ENCODE measurements at places on chromosomes 3 and 15.

- no peak for DNase-seq
These were observed 94.7 kb downstream of the TNIK start for GRCh38 chr3:171365489-171365888.

GRCh38 chr15:39582286-39582976 is 1.6 kb downstream of the THBS1 start:
- no peak for DNase-seq

- peak; percentile 59 for DNase-seq
These were observed 65.6 kb downstream of the NIPA2 start for GRCh38 chr15:22903961-22904534.

GRCh38 chr3:86737517-86737916 is 253.4 kb downstream of the VGLL3 start:
- DNase-seq = no peak

DNA sequence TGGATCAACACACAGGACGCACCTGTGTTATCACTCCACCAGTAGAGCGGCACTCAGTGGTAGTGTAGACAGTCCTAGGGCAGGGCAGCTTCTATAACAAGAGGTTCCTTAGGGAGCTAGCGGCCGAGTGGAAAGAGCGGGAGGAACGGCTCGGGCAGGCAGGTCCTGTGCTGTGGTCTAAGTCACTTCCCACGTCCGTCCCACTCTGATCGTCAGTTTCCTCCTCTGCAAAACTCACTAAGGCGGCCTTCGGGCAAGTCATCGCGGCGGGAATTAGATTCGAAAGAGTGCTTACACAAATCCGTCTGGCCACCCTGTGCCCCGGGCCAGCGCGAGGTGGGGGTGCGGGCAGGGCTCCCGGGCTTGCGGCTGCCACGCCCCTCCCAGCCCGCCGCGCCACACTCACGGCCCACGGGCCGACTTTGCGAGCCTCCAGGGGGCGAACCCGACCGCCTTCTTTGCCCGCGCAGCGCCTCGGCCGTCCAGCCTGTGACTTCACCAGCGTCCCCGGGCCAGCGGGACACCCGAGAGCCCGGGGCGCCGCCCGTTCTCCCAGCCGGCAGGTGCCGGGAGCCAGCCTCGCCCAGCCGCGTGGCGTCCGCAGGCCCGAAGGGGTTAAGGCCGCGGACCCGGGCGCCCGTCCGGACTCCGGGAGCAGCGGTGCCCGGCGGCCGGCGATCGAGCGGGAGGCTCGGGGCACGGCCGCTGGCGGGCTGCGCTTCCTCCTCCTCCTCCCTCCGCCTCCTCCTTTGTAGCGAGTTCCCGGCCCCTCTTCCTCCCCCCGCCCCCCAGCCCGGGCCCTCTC is 416 bp upstream of the CORO2B start:
- no peak for DNase-seq

DNA sequence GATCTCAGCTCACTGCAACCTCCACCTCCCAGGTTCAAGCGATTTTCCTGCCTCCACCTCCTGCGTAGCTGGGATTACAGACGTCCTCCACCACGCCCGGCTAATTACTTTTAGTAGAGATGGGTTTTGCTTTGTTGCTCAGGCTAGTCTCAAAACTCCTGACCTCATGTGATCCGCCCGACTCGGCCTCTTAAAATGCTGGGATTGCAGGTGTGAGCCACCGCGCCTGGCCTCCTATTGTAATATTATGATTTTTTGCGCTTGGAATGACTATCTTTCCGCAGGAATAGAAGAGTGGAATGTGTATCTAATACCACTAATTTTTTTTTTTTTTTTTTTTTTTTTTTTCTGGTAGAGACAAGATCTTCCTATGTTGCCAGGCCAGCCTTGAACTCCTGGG is 1.8 kb downstream of the ARL8B start:
- DNase-seq = no peak

DNA sequence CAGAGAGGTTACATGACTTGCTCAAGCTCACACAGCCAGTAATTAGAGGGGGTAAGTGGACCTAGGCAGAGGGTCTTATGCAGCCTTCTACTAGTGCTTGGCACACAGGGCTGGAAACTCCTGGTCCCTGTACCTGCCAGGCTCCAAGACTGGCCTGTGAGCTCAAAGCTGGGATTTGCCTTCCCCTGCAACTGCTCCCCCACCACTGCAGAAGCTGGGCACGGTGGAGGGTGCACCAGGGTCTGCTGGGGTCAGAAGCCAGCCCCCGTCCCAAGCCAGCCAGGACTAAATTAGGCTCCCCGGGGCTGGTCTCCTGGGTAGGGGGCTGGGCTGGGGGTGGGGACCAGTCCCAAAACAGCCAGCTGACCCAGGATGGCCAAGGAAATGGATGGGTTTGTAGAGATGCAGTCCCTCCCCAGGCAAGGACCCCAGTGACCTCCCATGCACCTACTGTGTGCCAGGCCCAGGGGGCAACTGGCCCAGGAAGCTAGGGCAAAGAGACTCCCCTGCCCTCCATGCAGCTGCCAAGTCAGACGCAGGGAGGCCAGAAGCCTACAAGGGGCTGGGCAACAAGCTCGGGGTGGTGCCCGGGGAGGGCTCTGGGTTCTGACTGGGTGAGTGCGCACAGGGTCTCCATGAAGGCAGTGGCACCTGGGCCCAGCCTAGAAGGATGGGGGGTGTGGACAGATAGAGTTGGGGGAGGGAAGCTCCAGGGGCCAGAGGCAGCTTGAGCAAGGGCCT is 51.8 kb upstream of the LINGO1 start:
- no peak for DNase-seq

DNA sequence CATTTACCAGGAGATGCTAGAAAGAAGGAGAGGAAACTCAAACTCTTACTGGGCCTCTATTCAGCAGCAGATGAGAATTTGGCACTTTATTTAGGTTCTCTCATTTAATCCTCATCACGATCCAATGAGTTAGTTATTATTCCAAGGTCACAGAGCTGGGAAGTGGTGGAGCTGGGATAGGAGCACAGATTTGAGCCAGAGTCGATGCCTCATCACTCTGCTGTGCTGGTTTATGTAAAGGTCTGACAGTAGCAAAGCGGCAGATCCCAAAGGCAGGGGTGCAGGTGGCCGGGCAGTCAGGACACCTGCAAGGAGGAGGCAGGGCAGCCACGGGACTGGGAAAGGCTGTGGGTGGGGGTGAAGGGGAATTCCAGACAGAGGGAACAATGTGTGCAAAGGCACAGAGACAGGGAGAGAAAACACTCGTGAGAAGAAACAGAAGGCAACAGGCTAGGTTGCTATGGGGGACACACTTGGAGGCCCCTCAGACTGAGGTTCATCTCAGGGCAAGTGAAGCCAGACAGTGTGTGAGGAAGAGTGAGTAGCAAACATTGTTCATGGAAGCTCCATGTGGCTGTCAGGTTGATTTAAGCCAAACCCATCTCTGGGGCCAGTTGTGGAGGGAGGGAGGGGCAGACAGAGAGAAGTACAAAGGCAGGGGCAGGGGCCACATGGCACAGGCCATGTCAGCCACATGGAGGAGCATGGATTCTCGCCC is 26.8 kb downstream of the RAB6B start:
- DNase-seq = no peak

DNA sequence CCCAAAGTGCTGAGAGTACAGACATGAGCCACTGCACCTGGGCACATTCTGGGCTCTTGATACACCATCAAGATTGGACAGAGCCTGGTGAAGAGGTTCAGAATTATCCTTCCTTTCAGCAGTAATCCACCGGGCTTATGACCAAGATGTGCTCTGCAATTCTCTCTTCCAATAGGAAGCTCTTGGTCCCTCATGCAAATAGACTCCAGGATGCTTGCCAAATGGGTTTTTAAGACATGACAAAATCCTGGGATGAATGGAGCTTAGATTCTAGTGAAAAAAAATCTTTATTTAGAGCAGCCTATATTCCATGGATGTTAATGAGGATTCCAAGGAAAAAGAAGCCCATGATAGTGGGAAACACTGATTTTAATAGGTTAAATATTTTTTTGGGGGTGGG is 119.1 kb downstream of the SV2B start:
- DNase-seq = no peak

DNA sequence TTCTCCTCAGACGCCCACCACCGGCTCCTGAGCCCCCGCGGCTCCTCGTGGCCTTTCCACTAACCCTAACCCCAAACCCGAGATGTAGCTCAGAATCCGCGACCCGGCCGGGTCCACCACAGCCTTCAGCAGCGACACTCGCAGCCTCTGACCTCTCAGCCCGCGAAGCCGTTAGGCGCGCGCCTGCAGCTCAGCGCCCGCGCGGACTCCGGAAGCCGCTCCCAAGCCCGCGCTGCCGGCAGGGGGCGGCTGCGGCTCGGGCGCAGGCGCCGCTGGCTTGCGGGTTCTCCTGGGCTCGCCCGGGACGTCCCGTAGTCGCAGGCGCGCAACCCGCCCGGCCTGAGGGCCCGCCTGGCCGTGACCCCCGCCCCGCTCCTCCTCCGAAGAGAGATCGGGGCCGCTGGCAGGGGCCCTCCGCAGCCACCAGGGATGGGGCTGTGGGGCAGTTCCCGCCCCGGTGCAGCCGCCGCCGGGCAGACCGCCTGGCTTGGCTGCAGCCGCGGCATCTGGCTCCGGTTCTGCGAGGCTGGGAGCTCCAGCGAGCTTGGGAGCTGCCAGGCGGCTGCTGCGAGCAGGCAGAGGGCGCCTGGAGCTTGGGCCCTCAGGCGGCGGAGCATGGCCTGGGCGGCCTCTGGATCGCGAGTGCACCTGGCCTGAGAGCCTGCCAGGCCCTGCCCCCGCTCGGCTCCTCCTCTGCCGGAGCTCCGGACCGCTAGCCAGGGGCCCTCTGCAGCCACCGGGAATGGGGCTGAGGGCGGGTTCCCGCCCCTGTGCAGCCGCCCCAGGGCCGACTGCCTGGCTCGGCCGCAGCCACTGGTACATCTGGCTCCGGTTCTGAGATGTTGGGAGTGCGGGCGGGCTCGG is 120.7 kb downstream of the LMLN start:
- no peak for DNase-seq

DNA sequence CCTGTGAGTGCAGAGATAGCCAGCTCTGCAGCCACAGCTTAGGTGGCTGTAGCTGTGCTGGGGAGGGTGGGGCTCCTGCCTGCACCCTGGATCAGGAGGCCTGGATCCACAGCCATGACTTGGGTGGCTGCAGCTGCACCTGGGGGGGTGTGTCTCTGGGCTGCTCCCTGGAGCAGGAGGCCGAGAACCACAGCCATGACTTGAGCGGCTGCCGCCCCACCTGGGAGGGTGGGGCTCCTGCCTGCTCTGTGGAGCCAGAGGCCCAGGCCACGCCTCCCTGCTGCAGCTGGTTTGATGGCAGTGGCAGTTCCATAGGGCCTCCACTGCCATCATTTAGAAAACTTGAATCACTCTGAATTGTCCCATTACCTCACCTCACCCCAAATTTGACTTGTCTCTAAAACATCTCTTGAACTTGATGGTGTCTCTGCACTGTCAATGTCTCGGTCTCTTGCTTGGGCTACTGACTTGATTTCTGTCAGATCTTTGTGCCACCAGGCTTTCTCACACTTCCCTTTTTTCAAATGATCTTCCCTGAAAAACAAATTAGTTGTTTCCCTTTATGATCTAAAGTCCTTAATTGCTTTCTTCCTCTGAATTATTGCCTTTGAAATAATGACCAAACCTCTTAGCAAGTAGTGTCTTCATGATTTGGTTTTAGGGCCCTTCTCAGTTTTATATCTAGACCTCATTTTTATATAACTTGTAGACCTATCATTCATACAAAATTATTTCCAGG is 313.2 kb upstream of the MME start:
- no peak for DNase-seq

DNA sequence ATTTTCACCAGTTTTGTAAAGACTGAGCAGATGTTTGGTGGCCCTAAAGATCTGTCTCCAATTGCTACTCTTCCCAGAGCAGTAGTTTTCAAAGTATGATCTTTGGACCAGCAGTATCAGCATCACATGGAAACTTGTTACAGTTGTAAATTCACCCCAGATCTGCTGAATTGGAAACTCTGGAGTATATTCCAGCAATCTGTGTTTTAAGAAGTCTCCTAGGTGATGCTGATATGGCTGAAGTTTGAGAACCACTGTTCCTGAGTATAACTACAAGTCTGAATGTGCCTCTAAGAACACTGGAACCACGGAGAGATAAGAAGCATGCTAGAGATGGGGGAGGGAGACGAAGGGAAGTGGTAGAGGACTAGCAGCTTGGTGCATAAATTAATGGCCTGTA is 45.7 kb downstream of the NUDT16 start:
- no peak for DNase-seq

DNA sequence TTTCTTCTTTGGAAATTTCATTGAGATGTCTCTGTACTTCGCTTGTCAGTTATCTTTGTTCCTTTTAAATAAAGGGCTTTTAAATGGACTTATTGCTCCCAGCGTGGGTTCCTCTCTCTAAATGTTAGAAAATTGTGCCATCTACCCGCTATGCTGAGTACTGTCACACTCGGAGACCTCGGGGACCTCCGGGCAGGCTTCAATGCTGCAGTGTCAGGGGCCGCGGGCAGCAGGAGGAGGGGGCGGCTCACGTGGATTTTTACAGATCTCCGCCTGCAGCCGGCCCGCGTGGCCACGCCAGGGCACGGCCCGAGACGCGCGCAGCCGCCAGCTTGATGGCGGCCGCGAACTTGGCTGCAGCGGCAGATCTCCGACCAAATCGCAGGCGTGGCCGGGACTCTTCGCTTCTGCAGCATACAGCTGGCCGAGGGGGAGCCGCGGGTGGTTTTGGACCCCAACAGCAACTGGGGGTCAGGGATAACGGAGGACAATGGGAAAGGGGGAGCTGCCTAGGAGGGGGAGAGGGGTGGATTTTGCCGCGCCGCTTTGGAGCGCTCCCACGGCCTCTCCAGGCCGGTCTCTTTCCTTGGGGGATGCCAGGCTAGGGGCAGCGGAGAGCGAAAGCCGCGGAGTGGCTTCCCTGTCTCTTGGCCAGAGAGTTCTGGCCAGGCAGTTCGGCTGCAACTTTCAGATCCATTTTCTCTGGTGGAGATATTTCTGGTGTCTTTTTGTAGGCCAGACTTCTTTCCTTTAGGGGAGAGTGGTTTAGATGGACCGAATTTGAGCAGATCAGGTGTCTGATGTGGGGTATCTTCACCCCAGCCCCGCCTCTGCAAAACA is 15.3 kb downstream of the NR2F2 start:
- DNase-seq = peak; percentile 50

GRCh38 chr3:161894657-161895056 is 398.0 kb downstream of the OTOL1 start:
- no peak for DNase-seq

DNA sequence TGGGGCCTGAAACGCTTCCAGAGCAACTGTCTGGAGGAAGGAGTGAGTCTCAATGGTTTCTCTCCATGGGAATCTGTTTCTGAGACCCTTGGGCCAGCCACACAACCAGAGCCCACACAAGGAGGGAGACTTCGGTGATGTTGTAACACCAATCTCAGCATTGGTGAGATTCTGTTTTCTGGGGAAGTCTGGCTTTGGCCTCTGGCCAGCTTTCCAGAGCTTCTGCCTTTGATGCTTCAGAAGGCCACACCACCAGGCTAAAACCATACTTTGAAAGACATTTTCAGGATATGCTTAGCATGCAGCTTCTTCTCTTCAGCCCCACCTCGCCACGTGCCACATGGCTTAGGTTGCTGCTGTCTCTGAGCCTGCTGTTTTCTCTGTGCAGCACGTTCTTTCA is 3.6 kb upstream of the EEFSEC start:
- DNase-seq = no peak

DNA sequence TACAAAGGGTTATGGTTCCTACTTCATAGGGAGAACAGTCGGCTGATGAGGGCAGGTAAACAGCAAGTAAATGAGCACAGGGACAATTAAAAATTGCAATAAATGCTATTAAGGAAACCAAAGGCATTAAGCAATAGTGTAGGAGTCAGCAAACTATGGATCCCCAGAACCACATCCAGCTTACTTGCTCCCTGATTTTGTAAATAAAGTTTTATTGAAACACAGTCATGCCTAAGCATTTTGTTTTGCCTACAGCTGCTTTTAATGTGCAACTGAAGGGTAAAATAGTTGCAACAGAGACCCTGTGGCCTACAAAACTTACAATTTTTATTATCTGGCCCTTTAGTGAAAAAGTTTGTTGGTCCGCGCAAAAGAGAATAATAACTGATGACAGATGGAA is 351.2 kb upstream of the NR2F2 start:
- DNase-seq = no peak
